ENCODE measurements at places on chromosomes 1 and 21.

DNA sequence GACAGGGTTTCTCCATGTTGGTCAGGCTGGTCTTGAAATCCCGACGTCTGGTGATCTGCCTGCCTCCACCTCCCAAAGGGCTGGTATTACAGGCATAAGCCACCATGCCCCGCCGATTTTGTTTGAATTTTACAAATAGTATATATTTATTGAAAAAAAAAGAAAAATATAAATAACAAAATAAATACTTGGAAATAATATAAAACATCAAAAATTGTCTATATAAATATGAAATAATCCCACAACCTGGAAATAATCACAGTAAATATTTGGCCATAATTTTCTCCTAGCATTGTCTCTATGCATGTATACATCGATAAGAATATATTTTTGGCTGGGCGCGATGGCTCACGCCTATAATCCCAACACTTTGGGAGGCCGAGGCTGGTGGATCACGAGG lies 2.7 kb upstream of the PLOD1 start:
- DNase-seq, result no peak

- no peak for DNase-seq
Observed at GRCh38 chr21:42223826-42224575, 5.1 kb downstream of the ABCG1 start.

DNA sequence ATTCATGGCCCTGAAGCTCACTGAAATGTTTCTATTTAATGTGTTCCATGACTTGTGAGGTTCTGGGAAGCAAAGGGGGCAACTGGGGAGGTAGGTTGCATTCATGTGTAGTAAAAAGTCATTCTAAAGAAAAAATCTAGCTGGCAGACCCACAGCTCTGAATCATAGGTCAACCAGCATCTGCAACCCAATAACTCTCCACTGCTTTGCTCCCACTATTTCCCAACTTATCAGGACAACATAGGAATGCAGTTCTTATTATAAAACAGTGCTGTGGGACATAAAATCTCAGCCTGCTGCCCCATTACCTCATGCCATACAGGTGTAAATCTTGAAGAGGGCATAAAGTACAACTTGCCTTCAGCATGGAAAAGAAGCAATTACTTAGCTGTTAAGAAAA lies 576.1 kb upstream of the PTBP2 start:
- no peak for DNase-seq

- DNase-seq, result no peak
Observed at GRCh38 chr1:26745191-26745590, 42.6 kb upstream of the PIGV start.

DNA sequence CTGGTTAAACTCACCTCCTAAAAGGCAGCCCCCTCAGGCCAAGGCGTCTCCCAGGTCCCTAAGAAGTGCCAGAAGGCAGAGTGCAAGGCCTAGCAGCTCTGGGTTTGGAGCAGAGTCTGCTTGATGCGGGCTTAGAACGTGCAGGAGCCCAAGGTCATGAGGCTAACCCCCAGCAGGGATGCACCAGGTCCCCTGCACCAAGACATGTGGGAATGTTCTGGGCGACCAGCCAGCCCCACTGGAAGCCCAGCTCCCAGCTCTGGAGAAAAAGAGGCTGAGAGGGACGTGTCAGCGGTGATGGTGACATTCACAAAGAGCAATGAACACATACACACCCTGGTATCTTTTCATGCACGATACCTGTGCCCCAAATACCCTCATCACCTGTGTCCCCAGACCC lies 5.1 kb downstream of the LRRN2 start:
- no peak for DNase-seq

DNA sequence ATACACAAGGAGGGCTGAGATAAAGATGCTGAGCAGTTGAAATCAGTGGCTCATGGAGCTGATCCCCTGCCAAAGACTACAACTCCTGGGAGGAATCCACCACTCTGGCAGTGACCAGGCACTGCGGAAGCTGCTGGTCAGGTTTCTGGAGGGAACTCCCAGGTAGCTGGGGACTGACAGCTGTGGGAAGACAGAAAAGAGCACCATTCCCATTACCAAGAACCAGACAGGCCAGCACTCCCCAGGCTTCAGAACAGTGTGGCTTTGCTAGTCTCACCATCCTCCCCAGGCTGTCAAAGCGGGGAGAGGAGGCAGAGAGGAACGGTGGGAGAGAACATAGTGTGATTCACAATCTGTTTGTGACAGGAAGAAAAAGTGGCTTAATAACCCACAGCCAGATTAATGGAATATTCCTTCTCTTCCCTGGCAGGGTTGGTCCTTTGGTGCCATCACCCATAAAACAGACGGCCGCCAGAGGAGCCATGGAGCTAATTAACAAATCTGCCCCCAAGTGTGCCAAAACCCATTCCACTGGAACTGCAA lies 92.1 kb downstream of the MAB21L3 start:
- DNase-seq, result no peak

DNA sequence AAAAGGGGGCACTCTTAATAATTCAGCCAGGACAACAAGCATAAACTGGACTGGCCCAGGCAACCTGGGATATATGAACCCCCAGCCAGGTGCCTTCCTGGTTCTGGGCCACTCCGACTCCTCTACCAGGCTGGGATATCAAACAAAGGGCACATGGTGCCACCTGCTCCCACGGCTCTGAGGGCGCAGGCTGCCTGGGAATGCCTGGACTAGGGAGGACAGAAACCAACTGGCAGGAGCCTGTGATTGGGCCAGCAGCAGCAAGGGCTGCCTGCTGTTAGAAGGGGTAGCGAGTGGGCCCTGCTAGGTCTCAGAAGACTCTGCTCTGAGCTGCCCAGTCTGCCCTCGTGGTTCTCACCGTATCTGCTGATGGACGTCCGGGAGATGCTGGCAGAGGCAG lies 123.2 kb upstream of the CD34 start:
- DNase-seq, result no peak

GRCh38 chr1:31760471-31761470 lies 3.4 kb downstream of the ADGRB2 start:
- DNase-seq, result peak; percentile 59

GRCh38 chr21:30146558-30147282 lies 19.9 kb downstream of the CLDN17 start:
- no peak for DNase-seq

GRCh38 chr1:52520148-52520547 lies 32.7 kb downstream of the TUT4 start:
- DNase-seq, result no peak
